ENCODE measurements at places on chromosomes 7 and 10.

DNA sequence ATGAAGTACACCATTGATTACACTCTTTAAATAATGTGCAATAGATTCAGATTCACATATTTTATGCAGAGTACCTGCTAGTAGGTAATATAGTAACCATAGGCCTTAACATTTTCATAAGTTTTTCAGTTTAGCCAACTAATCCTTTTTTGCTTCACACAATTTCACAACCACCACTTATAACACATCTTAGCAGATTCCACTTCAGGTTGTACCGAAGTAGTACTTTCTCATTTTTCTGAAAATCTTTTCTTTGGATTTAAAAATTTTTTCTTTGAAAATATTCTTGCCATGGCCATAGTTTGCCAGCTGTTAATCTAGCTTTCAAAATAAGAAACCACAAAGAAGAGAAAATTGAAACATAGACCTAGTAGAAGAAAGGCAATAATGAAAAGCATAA lies 203.1 kb downstream of the MGMT start:
- DNase-seq: no peak

- DNase-seq: no peak
Measured at GRCh38 chr10:57015595-57016318, 654.7 kb upstream of the ZWINT start.

DNA sequence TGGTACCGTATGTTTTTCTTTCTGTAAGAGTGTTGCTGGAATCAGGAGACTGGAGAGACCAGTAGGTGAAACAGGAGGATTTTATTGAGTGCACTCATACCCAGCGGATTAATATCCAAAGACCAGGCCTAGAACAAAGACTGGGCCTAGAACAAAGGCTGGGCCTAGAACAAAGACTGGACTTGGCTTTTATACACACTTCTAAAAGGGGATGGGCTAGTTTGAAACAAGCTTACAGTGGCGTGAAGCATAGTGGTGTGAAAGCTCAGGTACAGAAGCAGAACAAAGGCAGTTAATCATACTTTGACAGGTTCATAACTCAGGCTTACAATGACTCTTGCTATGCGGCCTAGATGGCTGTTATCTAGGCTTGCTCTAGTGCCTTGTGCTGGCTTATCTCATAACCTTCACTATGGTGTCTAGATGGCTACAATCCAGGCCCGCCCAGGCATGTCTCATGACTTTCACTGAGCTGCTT lies 67.7 kb downstream of the TRIM24 start:
- no peak for DNase-seq

- no peak for DNase-seq
Measured at GRCh38 chr7:130222-130572, 62.2 kb upstream of the FAM20C start.

GRCh38 chr10:68561865-68562649 lies 1.9 kb downstream of the TET1 start:
- no peak for DNase-seq

DNA sequence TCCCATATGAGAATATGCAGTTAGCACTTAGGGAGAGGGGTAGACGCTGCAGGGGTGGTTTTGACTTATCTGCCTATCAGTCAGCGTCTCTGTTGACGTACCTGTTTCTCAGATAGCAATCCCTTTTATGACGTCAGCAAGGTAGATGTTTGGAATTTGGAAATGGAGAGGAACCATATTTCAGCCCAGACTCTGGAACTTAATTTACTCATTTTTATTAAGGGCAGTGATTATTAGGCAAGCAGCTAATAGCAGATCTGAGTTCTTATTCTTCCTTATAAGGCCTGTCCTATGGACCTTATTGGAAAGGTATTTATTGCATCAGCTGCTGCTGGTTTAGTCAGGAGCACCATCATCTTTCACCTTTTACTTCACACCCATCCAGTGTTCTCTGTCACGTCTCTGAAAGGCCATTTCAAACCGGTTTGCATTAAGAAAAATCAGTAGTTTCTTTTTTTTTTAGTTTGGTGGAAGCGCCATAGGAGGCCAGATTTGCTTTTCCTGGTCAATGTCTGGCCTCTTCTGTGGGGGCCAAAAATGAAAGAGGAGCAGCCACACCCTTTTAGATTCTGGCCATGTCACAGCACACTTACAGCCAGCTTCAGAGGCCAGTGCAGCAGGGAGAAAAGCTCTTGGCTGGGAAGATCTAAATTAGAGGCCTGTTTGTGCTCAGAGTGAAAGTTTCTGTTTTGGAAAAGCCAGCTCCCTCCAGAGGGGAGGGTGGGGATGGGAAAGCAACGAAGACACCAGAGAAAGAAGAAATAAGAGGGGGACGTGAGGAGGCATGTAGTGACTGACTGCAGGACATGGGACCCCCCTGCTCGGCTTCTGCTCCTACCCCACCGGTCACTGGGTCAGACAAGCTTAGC lies 146.3 kb downstream of the TCF7L2 start:
- no peak for DNase-seq
